Activated CD4-positive, alpha-beta T cell treated with anti-CD3 and anti-CD28 coated beads, Interleukin-2, amount 50 U/mL, for 1 hour (primary cell): ENCODE measurements at places on chromosomes 11 and 22.

DNA sequence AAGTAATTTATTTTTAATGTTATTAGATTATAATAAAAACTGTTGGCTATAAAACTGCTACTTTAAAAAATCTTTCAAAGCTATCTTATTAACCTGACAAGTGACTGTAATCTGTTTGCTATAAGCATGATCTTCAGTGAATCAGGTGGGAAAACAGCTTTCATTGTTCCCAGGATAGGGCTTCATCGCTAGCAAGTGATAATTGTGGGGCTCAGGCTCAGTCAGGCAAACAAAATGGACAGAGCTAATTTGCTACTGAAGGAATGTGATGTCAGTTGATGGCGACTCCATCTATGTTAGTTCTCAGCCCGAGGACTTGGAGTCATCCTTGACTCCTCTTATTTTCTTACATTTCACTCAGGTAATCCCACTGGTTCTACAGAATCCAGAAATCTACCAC lies 125.0 kb downstream of the RASSF10 start:
- DNase-seq, result no peak

DNA sequence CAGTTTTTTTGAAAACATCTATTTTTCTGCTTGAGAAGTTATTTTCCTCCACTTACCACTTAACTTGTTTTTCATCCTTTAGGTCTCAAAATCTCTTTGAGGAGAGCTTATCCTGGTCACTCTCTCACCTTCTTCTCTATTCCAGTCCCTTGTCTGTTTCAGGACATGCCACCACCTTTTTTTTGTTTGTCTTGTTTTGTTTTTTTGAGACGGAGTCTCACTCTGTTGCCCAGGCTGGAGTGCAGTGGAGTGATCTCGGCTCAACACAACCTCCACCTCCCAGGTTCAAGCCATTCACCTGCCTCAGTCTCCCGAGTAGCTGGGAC lies 4.6 kb upstream of the BCL2L13 start:
- no peak for DNase-seq

DNA sequence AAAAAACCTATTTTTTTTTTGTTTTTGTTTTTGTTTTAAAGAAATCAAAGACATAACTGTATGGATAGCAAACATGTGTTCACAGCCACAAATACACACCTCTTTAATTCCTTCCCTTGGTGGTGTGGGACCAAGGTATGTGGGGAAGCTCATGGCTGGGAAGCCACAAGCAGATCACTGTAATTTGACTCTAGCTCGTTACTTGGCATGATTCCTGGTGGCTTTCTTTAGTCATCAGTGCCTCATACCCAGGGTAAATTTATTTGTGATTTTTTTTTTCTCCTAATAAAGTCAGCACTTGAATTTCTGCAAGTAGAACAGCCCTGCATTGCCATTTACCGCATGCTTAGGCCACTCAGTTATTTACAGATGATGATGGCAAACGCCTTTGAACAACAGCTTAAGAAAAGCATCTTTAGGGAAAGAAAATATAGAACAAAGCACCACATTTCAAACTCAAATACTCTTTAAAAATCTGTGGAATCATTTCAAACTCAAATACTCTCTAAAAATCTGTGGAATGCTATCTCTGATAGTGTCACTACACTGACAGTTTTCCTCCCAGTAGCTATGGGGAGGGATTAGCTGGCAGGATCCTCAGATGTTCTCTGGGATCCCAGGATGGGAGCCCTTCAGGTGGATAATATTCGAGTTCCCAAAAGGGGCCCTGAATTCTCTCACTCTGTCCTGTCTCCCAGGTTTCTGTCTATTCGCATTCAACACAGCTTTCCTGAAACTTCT lies 687.2 kb downstream of the OPCML start:
- no peak for DNase-seq

DNA sequence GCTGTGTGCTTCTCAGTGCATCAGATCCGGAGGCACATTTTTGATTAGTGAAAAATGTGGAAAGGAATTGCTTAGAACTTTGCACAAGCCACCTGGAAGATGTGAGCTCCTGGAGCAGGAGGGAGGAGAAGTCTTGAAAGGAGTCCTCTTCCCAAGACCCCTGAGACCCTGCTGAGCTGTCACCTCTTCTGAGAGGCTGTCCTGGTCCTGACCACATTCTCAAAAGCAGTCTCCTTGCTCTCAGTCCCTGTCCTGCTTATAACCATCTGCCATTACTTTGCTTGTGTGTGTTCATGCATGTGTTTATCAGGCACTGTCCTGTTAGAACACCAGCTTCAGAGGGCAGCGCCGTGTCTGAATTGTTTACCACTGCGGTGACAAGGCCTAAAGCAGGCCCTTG lies 86.5 kb downstream of the BCR start:
- no peak for DNase-seq

- DNase-seq, result no peak
Observed at GRCh38 chr11:86292912-86293616, 9.0 kb upstream of the HIKESHI start.

GRCh38 chr11:67056267-67057204 lies at the start of gene RHOD:
RHOD (plus strand) TSS chr11:67056847; CDS start chr11:67056903, 56 bp downstream.
- DNase-seq, result peak; percentile 34

GRCh38 chr11:45669146-45669545 lies 3.7 kb upstream of the CHST1 start:
- DNase-seq, result no peak

DNA sequence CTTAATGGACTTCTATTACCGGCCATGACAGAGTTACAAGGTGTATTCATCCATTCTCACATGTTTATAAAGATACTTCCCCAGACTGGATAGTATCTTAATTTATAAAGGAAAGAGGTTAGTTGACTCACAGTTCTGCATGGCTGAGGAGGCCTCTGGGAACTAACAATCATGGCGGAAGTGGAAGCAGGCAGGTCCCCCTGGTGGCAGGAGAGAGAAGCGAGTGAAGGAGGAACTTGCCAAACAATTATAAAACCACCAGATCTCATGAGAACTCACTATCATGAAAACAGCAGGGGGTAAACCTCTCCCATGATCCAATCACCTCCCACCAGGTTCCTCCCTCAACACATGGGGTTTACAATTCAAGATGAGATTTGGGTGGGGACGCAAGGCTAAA lies 170.0 kb upstream of the PDGFD start:
- DNase-seq, result no peak

- DNase-seq, result no peak
Observed at GRCh38 chr11:128399251-128400121, 187.9 kb downstream of the ETS1 start.

GRCh38 chr22:31719850-31720471 lies 30.0 kb downstream of the PRR14L start:
- no peak for DNase-seq

- DNase-seq, result no peak
Observed at GRCh38 chr22:17358415-17358814, 10.8 kb upstream of the CECR2 start.

- no peak for DNase-seq
Observed at GRCh38 chr11:35511666-35512065, 13.8 kb downstream of the PAMR1 start.

- DNase-seq, result peak; percentile 58
Observed at GRCh38 chr22:37021710-37022482, 2.4 kb downstream of the MPST start.

- DNase-seq, result no peak
Observed at GRCh38 chr22:32728291-32728690, 73.2 kb upstream of the TIMP3 start.

- no peak for DNase-seq
Observed at GRCh38 chr11:65262381-65262680, 569 bp downstream of the POLA2 start.
